ENCODE measurements at places on chromosomes 6 and 20.

DNA sequence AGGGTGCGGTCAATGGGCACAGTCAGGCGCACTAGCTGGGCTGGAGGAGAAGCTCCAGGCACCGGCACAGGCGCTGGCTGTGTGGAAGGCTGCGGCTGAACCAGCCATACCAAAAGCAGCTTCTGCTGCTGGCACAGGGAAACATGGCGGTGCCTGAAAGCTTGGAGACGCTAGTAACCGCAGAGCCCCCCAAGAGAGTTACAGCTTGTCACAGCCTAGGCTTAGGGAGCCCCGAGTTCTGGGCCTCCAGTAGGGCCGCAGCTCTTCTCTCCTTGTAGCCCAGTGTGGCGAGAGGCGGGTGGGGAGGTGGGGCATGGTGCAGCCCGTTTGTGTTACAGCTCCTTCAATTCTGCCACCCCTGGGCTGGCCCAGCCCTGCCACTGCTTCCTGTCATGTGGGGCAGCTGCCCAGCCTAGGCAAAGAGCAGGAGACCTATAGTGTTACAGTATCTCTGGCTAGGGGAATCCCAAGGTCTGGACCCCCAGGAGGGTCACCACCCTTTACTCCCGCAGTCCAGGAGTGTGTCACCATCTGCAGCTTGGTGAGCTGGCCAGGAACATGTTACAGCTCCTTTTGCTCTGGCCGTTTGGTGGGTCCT lies 58.6 kb upstream of the MANEA start:
- no peak for DNase-seq

- no peak for DNase-seq
Measured at GRCh38 chr20:51943761-51944160, 141.4 kb upstream of the SALL4 start.

DNA sequence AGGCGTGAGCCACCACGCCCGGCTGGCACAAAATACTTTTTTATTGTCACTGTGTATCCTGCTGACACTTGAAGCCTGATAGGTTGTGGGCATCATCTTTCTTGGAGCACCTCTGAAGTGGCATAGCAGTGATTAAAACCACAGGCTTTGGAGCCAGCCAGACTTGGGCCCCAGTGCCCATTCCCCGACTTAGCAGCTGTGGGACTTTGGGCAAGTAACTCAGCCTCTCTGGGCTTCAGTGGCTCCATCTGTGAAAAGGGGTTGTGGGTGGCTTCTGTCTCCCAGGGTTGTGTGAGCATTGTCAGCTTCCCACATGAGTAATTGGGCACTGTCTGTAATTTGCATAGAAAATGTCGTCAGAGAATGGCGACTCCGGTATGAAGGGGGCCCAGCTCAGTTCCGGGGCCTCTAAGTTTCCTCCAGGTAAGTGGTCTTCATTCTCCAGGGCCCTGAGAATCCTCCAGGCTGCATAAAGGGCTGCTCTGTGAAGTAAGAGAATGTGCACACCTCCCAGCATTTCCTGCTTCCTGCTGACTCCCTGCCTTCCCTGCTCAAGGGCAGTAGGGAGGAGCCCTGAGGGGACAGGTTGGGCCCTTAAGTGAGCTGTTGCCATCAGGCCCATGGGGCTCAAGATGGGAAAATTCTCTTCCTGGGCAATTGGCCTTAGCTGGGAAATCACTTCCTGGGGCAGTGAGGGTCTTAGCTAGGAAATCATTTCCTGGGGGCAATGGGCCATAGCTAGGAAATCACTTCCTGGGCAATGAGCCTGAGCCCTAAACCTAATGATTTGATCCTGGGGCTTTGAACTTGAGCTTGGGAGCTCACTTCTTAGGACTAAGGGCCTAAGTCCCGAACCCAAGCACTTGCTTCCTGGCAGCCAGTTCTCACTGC lies 27.2 kb downstream of the ARHGAP40 start:
- no peak for DNase-seq

DNA sequence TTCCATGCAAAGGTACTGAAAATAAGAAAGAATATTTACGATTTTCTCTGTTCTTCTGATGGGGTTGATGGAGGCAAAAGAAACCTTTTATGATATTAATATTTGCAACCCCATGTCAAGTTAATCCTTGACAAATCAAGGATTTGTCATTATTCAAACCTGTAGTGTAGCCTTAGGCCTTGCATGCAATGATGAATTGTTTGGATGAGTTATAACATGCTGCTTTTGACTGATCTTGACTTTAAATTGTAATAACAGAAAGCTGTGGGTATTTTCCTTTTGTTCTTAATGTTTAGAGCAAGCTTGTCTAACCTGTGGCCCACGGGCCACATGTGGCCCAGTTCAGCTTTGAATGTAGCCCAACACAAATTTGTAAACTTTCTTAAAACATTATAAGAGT lies 13.0 kb upstream of the BAG2 start:
- no peak for DNase-seq

DNA sequence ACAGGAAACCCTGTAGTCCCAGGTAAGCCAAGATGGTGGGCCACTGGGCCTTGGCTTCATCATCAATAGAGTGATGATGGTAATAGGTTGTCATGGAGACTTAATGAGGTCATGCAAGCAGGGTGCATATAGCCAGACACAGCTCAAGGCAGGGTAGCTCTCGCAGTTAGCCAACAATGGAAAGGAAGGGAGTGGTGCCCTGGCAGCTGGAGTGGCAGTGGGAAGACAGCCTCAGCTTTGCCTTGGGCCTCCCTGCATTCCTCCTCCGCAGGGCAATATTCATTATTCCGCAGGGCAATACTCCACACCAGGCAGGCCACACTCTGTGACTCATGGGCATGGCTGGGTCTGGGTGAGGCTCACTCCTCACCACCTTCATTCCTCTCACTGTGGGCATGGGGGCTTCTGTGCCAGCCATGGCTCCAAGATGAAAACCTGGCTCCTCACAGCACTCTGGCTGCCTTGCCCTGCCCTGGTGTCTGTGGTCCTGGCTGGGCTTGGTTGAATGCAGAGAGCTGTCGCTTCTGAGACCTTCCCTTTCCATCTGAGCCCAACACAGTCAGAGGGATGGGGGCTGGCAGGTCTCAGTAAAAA lies 163.1 kb upstream of the PMEPA1 start:
- no peak for DNase-seq

DNA sequence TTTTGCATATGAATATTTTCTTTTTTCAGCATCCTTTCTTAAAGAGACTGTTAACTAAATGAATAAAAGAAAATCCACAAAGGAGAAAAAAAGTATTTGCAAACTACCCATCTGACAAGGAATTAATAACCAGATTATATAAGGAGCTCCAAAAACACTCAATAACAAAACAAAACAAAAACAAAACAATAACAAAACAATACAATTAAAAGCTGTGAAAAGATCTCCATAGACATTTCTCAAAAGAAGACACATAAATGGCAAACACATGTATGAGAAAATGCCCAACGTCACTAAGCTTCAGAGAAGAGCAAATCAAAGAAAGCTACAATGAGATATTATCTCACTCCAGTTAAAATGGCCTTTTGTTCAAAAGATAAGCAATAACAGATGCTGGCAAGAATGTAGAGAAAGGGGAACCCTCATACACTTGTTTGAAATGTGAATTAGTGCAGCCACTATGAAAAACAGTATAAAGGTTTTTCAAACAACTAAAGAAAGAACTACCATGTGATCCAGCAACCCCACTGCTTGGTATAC lies 1310.0 kb upstream of the EYS start:
- no peak for DNase-seq

- DNase-seq = peak; percentile 20
Measured at GRCh38 chr20:44644667-44645131, 6.8 kb downstream of the ADA start.

- DNase-seq = no peak
Measured at GRCh38 chr20:8854571-8854970, 214.3 kb upstream of the PLCB4 start.

GRCh38 chr6:91483415-91484105 lies 896.7 kb upstream of the MAP3K7 start:
- no peak for DNase-seq

DNA sequence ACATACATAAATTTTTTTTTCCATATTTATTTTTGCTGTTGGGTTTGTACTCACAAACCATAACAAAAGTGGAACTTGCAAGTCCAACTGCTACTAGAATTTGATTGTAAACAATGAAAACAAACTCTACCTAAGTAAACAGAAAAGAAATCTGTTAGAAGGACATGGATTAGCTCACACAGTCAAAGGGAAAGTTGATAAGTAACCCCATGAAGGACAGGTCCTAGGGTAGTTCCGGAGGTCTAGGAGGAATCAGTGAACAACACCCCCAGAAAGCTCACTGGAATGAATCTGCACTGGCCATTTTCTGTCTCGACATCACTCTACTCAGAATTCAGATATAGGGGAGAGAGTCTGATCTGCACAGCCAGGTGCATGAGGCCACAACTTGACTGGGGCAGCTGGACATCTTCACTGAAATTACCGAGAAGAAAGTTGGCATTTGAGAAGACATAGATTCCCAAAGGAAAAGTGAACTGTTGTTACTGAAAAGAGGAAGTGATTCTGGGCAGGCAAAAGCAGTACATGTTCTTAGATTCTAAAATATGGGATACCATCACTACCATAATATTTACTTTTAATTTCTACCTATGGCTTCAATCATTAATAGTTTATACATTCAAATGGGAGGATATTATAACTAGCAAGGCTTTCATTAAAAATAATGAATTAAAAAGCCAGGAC lies 76.4 kb downstream of the HMGN3 start:
- no peak for DNase-seq

DNA sequence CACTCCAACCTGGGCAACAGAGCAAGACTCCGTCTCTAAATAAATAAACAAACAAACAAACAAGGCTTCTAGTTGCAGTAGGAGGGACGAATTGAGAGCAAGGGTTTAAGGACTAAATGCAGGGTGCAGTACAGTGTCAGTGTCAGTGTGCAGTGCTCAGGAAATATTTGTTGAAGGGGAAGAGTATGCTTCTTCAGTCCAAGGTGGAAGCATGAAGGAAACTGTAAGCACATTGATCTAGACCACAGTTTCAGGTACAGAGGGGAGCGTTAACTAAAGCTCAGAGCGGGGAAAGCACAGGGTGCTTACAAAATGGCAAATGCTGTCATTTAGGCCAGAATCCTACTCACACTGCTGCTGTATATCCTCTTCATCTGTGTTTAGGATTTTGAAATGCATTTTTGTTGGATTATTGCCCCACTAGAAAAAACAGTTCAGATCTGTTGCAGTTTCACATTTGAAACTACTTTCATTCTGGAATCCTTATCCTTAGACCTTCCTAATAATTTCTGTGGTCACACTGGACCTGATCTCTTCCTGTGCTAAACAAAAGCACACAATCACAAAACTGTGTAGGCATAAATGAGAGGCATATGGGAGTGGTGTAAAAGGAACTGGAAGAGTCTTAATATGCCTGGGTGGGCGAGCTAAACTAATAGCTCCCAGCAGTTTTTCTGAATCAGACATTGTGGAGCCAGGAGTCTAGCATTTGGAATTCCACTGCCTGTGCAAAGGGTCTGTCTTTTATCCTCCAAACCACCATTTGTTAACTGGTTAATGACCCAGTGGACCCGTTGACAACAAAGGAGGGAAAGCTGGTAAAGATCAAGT lies 41.4 kb downstream of the CBFA2T2 start:
- DNase-seq = no peak

DNA sequence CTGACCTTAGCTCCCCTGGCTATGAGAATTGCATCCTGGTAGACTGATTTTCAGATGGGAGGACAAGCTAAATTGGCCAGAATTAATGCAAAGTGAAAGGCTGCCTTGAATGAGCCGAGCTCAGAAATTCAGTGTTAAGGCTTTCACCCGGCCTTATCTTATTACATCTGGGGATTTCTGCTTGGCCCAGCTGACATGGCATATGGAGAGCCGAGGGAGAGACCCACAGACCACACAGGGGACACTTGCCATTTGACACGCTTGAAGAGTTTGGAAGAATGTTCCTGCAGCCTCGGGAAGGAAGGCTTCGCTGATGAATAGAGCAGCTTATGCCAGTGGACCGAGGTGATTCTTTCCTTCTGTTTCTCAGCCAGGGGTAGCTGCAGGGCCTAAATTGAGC lies 9.0 kb downstream of the MOCS3 start:
- DNase-seq = no peak

DNA sequence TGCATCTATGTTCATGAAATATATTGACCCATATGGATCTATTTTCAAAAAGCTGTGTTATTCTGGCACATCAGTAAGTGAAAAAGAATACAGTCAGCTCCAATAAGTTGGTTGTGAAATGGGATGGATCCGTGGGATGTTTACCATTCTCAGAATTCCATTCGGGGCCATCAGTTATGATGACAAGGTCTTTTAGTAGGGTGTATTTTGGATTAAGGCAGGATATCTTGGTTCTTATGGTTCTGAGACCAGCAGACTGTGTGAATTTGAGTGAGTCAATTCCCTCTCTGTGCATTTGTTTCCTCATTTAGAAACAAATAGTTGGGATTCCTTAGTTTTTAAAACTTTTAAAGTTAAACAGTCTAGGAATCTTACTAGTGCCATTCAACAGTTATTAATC lies 287.4 kb downstream of the CD109 start:
- DNase-seq = no peak
